Suprapubic skin (tissue), 4 donors: ENCODE measurements at places on chromosomes 3 and 15.

DNA sequence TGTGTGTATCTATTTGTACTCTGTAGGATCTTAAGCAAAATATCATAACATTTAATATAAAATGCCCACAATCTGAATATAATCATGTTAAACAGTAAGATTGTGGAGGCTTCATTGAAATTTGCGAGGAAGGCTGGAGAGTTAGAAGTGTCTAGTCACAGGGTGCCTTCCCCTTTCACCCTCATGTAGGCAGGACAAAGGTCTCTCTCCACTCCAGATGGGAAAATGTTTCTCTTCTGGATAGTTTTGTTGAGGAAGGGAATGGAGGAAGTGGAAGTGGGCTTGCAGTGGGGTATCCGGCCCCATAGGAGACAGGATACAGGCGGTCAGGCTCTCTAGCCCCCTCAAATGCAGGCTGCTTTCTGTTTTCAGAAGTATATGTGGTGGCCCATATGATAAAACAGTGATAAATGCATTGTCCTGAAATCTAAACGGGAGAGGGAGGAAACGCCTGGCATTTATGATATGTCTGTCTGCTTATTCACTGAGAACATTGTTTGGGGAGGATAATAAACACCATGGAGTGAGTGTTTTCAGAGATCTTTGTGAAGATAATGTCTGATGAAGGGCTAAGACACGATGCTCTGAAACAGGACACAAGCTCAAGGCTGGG lies 13.3 kb upstream of the MYZAP start:
- no peak for DNase-seq

DNA sequence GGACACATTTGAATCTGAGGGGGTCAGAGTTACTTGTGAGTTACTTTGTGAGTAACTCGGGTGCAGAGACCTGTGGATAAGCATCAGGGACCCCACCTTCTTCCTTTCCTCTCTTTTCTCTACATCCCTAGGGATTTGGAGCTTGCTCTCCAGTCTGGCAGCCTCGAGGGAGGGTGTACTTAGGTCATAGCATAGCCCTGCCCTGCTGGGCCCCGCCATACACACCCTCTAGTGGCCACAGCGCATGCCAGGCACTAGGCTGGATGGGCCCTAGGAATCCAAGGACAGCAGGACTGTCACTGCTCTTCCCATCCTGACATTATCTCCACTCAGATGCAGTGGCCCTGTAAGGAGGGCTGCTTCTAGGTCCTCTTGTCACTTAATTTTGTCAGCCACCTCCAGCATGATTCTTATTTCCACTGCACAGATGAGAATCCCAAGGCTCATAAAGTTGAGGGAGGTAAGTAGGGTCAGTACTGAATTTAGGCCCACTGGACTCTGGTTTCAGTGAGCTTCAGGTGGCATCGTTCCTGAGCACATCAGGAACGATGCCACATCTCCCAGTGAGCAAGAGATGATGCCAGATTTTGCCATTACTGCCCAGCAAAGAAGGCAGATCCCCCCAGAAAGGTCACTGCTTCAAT lies 3.6 kb upstream of the SMAD6 start:
- no peak for DNase-seq

DNA sequence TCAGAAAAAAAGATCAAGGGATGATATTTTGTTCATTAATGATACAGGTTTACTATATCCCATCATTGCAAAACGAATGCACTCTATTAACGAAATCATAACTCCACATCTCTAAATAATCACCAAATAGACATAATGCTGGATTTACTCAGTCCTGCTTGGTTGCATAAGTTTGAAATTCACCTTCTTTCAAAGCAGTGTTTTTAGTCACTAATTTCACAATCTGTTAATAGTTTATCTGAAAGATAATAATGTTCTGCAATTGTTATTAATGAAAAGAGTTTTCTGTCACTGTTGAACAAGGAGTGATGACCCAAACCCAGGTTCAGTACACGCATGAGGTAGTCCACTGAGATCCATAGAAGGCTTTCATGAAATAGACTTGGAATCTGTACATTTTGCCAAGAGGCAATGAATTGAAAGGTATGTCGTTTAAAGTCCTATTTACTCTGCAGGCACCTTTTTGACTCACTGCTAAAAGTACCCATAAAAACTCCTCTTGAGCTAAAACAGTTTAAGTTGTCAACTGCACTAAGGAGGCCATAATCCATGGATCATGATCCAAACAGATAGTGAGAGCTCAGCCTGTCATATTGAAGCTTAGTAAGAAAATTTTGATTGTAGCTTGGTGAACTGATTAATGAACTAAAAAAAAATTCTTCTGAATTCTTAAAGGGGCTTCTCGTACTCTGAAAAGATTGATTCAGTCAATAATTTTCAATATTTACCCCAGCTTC lies 75.6 kb upstream of the MBNL1 start:
- no peak for DNase-seq

GRCh38 chr3:66633402-66634381 lies 132.9 kb upstream of the LRIG1 start:
- DNase-seq, result no peak

DNA sequence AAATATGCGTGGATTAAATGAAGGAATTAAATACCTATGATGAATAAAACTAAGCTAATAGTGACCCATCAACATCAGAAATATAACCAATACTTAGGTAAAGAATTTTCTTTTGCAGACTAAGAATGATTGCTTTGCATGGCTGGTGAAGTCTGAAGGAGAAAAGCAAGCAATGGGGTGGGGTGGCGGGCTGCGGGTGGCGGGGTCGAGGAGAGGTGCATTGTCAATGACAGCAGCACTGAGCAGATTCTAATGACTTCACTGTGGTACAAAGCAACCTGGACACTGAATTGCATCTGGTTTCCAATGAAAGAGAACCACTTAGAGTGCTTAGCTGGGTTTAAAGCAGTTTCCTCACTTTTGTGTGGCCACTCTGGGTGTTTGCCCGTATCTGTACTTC lies 171.5 kb upstream of the IL12A start:
- no peak for DNase-seq

DNA sequence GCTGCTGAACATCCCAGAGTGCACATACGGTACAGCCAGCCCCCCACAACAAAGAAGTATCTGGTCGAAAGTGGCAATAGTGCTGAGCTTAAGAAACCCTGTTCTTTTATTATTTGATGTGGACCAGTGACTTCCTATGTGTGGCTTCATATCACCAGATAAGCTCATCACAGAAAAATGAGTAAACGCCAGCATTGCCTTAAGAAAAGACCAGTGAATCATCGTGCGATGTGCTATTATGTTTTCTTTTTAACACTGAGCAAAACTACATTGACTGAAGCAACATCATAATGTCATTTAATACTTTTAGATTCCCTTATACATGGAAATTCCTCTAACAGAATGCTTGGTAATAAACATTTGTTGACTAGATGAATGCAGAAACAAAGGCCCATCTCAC lies 45.2 kb upstream of the ARRDC4 start:
- no peak for DNase-seq

DNA sequence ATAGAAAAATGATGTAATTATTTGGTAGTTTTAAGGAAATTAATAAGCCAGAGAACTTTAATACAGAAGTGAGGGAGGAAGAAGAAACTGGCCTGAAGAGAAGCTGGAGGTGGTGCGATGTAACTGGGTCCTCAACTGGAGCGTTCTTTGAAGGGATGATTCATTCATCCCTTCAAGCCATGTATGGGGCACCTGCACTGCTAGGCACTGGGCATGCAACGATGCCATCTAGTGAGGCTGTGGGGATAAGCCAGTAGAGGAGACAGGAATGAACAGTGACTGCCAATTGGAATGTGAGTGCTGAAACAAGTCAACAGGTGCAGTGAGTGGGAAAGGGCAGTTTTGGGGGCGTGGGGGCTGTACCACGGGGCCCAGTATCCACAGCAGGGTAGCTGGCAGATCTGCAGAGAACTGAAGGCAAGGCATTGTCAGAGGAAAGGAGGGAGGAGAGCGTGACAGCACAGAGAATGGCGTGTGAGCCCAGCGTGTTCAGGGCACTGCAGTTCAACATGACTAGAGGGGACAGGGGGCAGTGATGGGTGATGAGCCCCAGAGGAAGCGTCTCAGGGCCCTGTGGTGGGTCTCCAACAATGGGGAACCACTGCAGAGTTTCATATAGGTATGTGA lies 3.8 kb upstream of the KIF23 start:
- DNase-seq, result no peak

DNA sequence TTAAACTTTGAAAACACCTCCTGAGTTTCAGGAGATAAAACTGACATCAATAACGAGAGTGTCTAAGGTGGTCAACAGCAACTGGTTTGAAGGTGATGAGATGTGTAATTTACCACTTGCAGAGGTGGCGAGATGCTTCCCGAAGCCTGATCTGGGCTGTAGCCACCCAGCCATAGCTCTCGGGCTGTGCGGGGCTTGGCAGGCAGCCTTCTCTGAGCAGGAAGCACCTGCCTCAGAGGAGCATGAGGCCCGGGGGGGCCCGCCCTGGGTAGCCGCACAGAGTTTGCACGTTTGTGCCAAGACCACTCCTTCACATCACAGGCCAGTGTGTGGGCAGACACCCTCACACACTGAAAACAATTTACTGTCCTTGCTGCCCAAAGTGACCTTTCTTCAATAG lies 220.3 kb downstream of the CACNA2D3 start:
- DNase-seq, result no peak

DNA sequence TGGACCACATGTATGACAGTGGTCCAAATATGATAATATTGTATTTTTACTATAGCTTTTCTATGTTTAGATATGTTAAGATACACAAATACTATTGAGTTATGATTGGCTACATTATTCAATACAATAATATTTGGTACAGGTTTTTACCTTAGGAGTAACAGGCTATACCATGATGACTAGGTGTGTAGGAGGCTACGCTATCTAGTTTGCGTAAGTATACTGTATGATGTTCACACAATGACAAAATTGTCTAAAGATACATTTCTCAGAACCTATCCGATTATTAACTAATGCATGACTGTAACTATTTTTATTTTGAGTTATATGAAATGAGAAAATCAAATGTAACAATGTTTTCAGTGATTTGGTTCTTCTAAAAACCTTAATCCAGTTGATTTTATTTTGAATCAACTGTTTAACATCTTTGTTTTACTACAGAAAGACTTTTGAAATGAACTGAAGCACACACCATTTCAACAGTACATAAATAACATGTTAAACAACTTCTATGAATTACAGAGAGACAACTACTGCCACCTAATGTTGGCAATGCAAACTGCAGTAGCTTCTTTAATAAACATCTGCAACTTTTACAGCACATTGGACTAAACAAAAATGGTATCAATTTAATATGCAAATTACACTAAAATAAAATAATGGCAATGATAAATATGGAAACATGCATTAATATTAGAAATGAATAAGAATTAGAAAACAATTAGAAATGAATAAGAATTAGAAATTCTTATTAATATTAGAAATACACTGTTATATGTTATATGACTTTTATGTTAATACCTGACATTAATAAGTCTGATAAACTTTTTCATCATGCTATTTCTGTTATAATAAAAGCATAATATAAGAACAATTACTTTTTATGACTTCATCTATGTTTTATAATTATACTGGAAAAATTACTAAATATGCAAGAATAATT lies 255.7 kb downstream of the MBNL1 start:
- no peak for DNase-seq

DNA sequence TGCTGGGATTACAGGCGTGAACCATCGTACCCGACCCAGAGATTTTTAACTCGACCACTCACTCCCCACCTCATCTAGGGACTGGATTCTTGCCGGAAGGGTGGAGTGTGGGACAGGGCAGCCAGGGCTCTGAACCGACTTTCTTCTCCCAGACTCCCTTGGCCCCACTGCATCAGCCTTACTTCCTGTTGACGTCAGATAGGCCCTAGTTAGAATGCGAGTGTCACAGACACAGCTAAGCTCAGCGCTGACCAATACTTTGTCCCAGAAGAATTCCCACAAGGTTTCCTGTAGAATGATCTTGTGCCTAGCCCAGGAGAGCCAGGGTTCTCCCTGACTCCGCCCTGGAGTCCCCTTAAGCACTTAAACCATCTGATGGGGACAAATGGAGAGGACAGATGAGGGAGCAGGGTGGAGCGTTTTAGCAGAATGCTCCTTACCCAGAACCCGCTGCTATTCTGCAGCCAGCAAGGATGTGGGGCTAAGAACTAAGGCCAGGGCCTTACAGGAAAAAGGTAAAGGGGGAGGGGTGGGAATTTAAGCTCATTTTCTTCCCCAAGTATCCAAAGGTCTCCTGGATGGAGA lies 5.8 kb upstream of the TUSC2 start:
- no peak for DNase-seq

DNA sequence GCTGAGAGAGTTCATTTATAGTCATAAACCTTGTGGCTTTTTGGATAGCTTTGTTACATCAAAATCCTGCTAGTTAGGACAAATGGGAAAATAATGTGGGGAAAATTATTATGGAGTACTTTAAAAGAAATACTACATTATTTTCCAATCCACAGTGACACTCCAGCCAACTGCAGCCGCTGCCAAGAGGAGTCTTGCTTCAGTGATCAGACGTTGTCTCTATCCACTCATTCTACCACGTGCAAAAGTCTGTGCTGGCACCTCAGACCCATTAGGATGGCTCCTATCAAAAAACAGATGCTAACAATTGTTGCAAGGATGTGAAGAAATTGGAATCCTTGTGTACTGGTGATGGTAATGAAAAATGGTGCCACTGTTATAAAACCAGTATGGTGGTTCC lies 128.6 kb upstream of the IQSEC1 start:
- DNase-seq, result no peak

GRCh38 chr3:171417137-171417536 lies 43.1 kb downstream of the TNIK start:
- no peak for DNase-seq

- DNase-seq, result no peak
Measured at GRCh38 chr3:114060906-114061655, 4.5 kb downstream of the QTRT2 start.

DNA sequence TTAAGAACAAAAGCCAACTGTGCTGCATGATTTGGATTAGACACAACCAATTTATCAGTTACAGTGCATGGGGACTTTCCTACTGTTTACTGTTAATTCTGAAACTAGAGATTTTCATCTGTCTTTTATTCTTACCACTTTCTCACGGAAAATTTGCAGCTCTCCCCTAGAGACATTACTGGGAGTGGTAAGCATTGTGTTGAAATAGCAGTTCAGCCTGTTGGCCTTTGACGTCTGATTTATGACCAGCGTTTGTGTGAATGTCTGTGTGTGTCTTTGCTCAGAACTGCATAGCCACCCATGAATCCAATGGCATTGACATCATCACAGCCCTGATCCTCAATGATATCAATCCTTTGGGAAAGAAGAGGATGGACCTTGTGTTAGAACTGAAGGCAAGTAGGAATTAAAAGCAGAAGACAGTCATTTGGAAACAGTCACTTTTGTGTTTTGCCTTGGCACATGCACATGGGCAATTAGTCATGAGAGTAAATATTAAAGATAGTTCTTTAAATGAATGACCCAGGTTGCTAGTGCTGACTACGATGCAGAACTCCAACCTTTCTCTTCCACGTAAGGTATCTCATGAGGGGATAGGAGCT lies 202.2 kb upstream of the BHLHE40 start:
- DNase-seq, result no peak

DNA sequence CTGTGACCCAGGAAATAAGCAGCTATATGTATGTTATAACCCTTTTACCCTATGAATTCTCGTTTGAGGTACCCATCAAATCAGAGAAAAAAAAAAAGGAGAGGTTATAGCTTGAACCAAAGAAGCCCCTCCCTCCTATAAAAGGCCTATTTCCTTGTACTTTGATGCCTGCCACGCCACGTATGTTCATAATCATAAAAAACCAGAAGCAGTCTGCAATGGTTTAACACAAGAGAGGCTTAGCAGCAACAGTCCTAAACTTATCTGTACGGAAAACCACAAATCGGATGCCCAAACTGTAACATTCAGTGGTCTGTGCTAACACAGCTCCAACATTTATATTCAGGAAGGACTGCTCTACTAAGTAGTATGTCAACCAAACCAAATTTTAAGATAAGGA lies 21.2 kb downstream of the CCR8 start:
- DNase-seq, result no peak
